RKO (cell line): ENCODE measurements at places on chromosomes 4 and X.
A peak's percentile ranks its signal among the peaks of the same experiment; 100 is the strongest.

DNA sequence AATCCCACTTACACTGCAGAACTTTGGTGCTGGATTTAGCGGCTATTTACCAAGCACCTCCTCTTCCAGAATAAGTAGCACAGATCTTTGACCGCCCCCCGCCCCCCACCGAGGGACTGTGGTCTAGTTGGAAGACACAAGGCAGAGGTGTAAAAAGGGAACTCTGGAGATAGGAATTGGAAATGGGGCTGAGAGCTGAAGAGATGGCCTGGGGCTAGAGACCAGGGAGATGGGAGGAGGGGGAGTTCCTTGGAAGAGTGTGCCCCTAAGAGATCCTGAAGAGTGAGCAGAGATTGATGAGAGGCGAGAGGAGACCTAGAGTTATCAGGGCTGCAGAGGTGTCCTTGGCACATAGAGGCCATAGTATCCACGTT, 55.3 kb downstream of the TBL1X start:
- no peak for DNase-seq

- no peak for DNase-seq
These were observed 49.2 kb downstream of the VSIG4 start for GRCh38 chrX:65990702-65991101.

DNA sequence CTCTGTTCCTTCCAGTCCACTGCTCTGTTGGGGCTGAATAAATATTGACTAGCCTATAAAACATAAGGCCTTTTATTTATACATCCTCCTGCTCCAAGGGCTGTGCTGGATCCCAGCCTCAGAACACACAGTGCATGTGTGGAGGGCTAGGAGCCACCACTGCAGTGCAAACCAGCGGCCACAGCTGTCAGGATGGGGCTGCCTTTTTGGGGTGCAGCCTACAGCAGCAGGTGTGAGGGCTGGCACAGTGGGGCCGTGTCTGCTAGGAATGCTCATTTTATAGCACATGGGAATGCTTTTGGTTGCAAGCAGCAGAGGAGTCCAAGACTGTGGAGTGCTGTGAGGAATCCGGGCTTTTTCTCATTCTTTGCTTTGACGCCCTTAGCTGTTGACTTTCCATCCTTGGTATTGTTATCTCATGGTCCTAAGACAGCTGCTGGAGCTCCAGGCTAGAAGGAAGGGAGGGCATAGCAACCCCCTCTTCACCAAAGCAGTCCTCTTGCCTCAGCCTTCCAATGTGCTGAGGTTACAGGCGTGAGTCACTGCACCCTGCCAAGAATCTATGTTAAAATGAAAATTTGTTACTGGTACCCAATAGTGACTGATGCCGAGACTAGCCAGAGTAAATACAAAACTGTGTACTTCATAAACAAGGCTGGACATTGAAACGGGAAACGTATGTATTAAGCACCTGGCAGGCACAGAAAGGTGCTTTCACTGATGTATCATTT, 334.3 kb upstream of the GATB start:
- no peak for DNase-seq

DNA sequence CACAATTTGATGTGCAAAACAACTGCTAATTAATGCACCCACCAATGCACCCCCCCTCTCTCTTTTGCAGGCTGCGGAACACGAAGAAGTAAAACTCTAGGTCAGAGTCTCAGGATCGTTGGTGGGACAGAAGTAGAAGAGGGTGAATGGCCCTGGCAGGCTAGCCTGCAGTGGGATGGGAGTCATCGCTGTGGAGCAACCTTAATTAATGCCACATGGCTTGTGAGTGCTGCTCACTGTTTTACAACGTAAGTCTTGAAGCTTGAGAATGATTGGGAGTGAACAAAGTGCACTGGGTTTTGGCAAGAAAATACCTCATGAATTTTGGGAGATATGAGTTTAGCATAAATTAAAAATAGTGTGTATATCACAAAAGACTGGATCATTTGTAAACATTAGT, 28.9 kb downstream of the TMPRSS11E start:
- no peak for DNase-seq

- no peak for DNase-seq
These were observed 174.3 kb downstream of the CEP135 start for GRCh38 chr4:56123051-56123450.

- DNase-seq: no peak
These were observed 108.1 kb downstream of the TSPAN7 start for GRCh38 chrX:38669428-38669827.

GRCh38 chr4:3041192-3042142, 32.9 kb downstream of the HTT-AS start:
- DNase-seq: peak; percentile 70

- no peak for DNase-seq
These were observed 910 bp downstream of the ANK2 start for GRCh38 chr4:113050371-113050755.

DNA sequence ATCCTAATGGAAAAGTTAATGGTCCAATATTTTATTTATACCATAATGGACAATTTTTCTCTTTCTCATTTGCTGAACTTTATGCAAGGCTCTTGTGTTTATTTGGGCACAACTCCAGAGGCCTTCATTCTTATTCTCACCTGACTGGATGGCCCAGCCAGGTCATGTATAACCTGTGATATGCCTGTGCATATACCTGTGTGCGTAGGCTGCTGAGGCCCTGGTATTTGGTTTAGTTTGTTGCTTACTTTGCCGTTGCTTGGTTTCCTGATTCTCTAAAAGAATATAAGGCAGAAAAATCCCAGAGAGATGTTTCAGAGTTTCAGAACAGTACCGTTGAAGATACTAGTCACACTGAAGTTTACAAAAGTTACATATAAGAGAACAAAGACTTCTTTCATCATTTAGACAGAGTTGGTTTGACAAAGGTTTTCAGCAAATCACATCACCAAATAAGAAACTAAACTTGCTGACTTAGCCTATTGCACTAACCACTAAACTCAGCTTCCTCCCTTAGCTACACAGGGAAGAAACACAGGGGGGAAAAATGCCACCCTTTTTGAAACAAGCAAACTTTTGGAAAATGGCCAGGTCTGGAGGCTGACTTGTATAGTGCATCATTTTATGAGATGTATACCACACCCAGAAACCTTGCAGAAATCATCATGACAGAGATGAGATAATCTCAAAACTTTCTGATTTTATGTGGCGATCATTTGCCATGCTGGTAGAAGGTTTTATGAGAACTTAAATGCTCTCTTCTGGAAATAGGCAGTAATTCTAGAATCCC, 248.5 kb downstream of the GRIA3 start:
- DNase-seq: no peak

DNA sequence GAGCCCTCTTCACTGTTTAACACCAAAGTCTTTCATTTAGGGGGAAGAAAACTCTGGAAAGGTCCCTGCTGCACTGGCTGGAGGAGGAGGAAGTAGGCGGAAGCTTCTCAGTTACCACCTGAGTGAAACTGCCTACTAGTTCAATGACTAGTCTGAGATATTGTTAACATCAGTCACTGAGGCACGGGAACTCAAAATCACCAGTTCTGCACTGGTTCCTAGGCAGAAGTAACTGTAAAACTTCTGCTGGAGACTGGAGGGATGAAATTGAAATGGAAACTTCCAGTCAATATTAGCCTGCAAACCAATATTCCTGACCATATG, 178.3 kb downstream of the SNCA start:
- DNase-seq: no peak

- DNase-seq: no peak
These were observed 36.2 kb downstream of the KDM5C start for GRCh38 chrX:53188763-53189162.

DNA sequence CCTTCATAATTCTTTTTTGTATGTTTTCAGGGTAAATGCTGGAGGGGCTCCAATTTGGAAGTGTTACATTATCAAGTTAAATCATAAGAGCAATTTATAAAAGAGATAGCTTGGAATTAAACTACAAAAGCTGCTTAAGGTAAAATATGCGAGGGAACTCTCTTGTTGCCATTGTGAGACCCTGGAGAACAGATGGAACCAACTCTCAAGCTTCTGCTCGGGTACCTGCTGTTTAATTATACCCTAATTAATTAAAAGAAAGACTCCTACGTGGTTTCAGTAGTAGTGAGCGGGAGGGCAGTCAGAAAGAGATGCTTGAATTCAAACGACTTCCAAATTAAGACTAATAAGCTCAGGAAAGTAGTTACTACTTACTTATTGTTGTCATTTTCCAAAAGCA, 313.1 kb upstream of the TACR3 start:
- no peak for DNase-seq

DNA sequence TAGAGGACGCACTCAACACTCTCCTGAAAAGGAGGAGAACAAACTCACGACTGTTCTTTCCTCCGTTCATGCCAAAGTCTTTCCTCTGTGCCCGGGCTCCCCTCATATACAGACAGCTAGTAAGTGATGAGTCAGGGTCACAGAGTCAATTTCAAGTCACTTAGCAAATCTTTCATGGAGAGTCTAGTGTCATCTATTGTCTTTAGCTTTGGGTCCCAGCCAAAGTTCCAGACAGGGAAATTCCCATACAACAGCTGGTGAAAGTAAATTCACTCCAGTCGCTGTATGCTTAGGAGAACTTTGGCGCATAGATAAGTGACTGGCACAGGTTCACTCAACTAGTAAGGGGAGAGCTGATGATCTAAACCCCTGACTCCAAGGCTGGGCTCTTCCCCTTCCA, 226.5 kb downstream of the MID1 start:
- no peak for DNase-seq
